Left cardiac atrium (tissue), 4 donors: ENCODE measurements at places on chromosomes 2 and 18. TPM values are rescaled to one million over a fixed set of nuclear protein-coding genes. Genes with fewer than 3 reads are reported as not detected.

- DNase-seq, result no peak
These were observed 210.5 kb downstream of the RNF144A start for GRCh38 chr2:7127687-7128086.

- no peak for DNase-seq
These were observed 80.5 kb downstream of the RDH14 start for GRCh38 chr2:18479947-18480369.

DNA sequence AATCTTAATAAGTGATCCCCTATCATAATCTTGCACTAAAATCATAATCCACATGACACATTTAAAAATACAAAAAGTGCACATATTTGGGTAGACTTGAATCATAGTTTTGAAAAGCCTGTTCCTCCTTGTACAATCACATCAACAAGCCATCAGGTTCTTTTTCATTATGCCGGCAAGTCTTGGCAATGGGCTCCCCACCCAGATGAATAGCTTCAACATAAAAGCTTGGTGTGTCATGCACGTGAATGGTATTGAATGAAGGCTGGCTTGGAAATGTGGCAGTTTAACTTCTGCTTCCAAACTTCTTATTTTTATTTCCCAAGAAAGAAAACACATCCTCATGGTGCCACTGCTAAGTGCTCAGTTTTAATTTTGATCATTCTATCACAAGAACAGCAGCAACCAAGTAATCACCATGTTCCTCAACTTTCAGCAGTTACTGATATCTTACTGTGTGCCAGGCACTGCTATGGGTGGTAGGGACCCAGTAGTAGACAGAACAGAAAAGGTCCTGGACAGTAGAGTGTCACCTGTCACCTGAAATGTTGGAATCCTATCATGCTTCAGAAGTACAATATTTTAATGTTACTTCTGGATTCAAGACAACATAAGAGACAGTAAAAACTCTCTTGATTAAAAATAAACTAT lies 89.9 kb downstream of the AP1S3 start:
- DNase-seq, result no peak

GRCh38 chr2:178088774-178089270 lies 16.2 kb upstream of the PDE11A start:
- DNase-seq, result no peak

- DNase-seq, result no peak
These were observed 21.2 kb downstream of the RNF138 start for GRCh38 chr18:32112826-32113225.

GRCh38 chr2:46827274-46828134 lies 88.1 kb downstream of the MCFD2 start:
- DNase-seq, result no peak

GRCh38 chr2:200713704-200714064 lies 98.0 kb upstream of the BZW1 start:
- no peak for DNase-seq

GRCh38 chr18:44838971-44839666 lies 158.4 kb downstream of the SETBP1 start:
- peak; percentile 81 for DNase-seq

FER1L5 gene
- total RNA-seq, result not detected

AAK1 gene
- total RNA-seq, result 44.0 TPM

TPO gene
- 8.4 TPM for total RNA-seq

NLRC4 gene
- total RNA-seq, result 2.3 TPM

PLGLB2 gene
- total RNA-seq, result 1.3 TPM
